ENCODE measurements at places on chromosomes 1 and 21. TPM values are rescaled to one million over a fixed set of nuclear protein-coding genes. Genes with fewer than 3 reads are reported as not detected.

CCDC185 gene
- total RNA-seq, result not detected

DNA sequence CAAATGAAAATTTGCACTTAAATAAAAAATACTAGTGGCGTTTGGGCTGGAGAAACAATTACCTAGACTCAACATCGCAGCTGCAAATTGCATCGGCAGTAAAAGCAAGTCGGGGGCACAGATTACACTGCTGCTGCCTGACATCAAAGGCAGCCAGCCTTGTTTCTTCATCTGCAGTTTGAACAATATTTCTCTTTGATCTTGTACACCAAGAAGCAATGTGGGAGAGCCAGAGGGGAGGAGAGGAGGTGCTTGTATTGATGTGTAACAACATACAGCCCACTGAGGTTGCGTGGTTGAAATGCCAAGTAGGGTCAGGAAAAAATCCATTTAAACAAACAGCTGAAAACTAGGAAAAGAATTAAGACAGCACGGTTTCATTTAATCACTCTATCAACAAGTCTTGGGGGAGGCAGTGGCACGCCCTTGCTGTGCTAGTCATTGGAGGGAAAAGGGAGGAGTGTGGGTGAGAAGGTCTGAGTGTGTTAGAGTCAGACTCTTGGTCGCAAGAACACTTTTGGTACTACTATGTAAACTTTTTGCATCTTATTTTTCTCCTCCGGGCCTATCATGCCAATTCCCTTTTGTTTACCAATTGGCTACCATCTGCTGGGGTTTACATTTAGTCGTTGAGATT, 456.5 kb downstream of the OMA1 start:
- DNase-seq, result no peak

GRCh38 chr1:21638531-21639341, 30.4 kb downstream of the RAP1GAP start:
- no peak for DNase-seq

MATN1 gene
- 0.39 TPM for total RNA-seq

- no peak for DNase-seq
These were observed 81.0 kb downstream of the GLIS1 start for GRCh38 chr1:53657891-53658396.

GRCh38 chr1:155996166-155996565, 17.8 kb upstream of the ARHGEF2 start:
- no peak for DNase-seq

GRCh38 chr1:114025609-114026401, 46.5 kb downstream of the OLFML3 start:
- no peak for DNase-seq

GRCh38 chr1:30927448-30927847, 18.9 kb upstream of the SDC3 start:
- DNase-seq, result no peak

DNA sequence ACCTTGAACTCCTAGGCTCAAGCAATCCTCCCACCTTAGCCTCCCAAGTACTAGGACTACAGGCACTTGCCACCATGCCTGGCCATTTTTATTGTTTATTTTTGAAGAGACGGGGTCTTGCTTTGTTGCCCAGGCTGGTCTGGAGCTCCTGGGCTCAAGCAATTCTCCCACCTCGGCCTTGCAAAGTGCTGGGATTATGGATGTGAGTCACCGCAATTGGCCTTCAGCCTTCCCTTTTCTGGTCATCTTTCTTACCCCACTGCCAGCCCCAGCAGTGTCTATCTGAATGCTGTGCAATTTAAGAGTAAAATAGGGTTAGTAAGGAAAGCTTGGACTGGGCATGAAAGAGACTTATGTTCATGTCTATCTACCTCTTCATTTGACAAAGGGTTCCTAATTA, 6.1 kb upstream of the KLF17 start:
- no peak for DNase-seq

- DNase-seq, result peak; percentile 57
These were observed 163.3 kb downstream of the RHOU start for GRCh38 chr1:228898582-228898992.

DNA sequence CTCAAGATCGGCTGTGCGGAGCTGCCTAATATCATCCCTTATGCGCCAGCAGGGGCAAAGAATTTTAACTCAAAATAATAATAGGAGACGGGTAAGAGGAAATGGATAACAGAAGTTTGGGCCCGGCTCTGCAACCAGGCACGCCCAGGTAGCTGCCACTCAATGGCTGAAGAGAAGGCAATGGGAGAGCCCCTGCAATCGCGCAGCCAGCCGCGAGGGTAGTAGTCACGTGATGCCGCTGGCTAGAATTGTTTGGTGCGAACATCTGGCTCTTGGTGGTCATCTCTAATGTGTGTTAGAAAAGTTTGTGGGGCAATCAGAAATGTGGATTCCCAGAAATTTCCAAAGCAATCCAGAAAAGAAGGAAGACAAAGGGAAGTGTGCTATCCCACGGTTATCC, 12.3 kb downstream of the BARHL2 start:
- DNase-seq, result no peak

CD34 gene
- total RNA-seq, result not detected

GRCh38 chr1:156025876-156026275, 5.1 kb upstream of the SSR2 start:
- DNase-seq, result no peak

- no peak for DNase-seq
These were observed 6.8 kb downstream of the CDCA8 start for GRCh38 chr1:37699147-37699546.

DNA sequence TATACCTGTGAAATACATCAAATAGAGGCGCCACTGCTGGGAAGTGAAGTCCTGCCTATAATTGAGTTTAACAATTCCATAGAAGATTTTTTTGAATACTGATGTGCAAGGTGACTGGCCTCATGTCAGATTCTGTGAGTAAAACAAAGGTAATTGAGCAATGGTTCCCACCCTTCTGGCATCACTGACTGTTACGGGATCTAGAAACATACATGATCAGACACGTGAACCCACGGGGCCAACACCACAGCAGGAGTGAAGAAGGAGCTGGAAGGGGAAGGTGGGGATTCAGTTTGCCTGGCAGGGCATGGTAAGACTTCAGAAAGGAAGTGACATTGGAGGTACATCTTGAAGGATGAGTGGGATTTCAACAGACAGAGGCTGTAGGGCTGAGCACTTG, 270.2 kb downstream of the DISC1 start:
- DNase-seq, result no peak

GRCh38 chr1:178118524-178118923, 24.6 kb downstream of the RASAL2 start:
- DNase-seq, result no peak

FCRL2 gene
- not detected for total RNA-seq

- no peak for DNase-seq
These were observed 644 bp downstream of the UBE4B start for GRCh38 chr1:10033359-10033845.

DNA sequence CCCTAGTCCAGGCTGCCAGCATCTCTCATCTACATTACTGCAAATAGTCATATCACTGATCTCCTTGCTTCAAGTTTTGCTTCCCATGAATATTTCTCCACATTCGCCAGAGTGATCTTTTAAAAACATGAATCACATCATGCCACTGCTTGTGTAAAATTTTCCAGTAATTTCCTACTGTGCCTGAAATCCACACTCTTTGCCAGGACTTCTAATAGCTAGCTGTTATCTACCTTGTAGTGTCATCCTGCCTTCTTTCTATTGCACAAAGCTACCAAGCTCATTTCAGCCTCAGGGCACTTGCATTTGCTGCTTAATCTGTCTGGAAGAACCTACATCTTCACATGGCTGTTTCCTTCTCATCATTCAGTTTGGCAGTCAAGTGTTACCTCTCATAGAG, 33.9 kb upstream of the ZNF362 start:
- DNase-seq, result no peak

All from osteocyte (in vitro differentiated cells).